ENCODE measurements at places on chromosomes 5 and 9.

DNA sequence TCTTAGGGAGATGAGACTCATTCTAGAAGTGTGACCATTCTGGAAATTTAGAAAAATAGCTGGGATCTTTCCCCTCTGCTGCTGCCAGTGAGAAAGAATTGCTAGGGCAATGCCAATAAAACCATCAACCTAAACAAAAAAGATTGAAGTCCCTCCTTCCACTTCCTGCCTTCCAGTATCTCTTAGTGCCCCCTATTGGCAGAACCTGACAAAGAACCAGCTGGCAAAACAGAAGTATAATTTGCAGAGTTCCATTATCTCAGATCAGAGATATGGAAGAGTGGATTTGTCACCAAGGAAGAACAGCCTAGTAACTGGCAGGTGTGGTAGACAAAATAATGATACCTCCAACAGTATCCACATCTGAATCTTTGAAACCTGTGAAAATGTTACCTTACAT, 13.8 kb upstream of the PLCXD3 start:
- no peak for DNase-seq

DNA sequence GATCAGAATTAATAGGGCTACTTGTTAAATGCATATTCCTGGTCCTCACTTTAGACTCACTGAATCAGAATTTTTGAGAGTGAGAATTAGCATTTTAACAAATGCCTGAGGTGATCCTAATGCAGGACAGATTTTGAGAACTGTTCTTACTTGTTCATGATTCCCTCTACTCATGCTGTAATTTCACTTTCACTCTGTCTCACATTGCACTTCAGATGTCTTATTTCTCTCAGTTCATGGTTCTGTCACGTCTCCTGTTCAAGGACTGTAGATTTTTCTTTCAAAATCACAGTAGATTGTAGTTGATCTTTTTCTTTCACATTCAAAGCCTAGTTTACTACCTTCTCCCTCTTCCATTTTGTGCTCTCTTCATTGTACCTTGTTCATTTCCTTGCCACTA, 54.3 kb downstream of the ADGRV1 start:
- no peak for DNase-seq

DNA sequence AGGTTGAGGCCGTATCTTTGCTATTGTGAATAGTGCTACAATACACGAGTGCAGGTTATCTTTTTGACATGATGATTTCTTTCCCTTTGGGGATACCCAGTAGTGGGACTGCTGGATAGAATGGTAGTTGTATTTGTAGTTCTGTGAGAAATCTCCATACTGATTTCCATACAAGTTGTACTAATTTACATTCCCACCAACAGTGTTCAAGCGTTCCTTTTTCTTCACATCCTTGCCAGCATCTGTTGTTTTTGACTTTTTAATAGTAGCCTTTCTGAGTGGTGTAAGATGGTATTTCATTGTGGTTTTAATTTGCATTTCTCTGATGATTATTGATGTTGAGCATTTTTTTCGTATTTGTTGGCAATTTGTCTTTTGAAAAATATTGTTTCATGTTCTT, 41.4 kb downstream of the CNOT6 start:
- no peak for DNase-seq

DNA sequence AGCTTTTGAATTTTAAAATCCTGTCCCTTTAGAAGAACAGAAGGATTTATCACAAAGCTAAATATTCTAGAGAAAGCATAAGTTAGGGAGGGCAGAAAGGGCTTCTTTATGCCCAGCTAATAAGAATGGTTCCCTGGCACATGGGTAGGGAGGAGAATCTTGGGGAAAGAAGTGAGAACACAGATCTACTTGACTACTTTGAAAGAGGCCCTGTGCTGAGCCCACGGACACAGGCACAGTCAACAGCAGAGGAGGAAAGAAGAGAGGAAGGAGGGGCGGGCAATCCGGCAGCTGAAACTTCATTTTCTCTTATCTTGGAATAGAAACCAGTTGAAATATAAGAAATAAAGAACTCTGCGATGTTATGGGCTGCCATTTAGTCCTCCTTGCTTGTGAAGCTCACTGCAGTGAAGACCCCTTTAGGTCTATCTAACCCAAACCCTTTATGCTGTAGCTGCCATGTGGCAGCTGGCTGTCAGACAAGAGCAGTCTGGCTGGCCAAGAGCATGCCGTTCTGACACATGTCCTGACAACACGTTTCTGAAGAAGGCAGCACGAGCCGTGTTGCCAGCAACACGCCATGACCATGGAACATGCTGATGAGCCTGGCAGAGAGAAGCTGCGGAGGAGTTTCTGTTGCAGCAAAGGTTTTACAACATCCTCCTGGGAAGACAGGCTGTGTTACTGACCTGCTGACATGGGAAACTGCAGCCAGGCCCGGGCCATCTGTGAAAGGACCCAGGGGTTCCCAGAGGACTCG, 34.2 kb downstream of the ABLIM3 start:
- DNase-seq = no peak

DNA sequence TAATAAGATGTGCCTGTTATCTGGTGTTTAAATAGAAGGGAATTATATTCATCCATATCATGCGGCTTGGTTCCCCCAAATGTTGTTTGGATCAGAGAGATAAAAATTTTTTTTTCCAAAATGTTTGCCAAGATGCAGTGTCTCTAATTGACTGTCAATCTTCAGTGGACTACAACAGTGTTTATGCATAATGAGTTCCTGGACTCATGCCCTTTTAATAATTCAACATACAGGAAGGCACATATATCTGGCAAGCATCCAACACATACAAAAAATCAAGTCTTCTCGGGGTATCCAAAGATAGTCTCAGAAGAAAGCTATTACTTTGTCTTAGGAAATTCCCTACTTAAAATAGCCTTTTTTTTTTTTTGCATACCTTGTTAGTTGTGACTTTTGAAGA, 1534.7 kb downstream of the EFNA5 start:
- no peak for DNase-seq

GRCh38 chr5:95076395-95077185, 208.3 kb downstream of the MCTP1 start:
- DNase-seq = no peak

- no peak for DNase-seq
These were observed 4.2 kb downstream of the ITGA2 start for GRCh38 chr5:52993367-52993766.

DNA sequence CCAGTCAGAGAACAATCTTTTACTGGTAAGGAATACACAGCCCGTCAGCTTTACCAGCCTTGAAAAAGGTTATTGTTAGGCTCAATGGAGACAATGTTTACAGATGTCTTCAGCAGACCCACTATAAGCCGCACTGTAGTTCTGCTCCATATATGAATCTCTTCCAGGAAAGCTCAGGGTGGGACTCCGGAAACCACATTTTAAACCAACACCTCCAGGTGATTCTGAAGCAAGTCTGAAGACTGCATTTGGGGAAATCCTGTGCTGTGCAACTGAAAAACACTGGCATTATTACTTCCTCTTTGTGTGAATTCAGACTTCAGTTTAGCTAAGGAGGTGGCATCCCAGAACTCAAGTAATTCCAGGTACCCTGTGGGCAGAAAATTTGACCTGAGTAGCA, 3.5 kb downstream of the GZMK start:
- peak; percentile 70 for DNase-seq

GRCh38 chr5:33400675-33401074, 40.1 kb upstream of the TARS1 start:
- no peak for DNase-seq

DNA sequence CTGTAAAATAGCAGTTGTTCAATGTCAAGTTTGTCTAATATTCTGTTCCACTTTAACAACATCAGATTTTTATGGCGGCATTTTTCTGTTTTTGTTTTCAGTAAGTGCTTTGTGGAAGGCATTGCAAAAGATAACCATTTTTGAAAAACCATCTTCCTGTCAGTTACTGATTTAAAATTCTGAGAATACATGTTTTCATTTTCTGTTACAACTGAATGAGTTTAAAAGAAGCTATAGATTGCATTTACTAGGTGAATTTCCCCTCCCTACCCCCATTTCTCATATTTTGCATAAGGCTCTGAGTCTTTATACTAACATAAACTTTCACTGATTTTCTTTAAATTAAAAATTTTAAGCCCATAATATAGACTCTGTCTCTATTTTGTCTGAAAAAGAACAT, 4.6 kb upstream of the ERAP2 start:
- DNase-seq = no peak

- no peak for DNase-seq
These were observed 443.8 kb upstream of the ST8SIA4 start for GRCh38 chr5:101346906-101347305.

DNA sequence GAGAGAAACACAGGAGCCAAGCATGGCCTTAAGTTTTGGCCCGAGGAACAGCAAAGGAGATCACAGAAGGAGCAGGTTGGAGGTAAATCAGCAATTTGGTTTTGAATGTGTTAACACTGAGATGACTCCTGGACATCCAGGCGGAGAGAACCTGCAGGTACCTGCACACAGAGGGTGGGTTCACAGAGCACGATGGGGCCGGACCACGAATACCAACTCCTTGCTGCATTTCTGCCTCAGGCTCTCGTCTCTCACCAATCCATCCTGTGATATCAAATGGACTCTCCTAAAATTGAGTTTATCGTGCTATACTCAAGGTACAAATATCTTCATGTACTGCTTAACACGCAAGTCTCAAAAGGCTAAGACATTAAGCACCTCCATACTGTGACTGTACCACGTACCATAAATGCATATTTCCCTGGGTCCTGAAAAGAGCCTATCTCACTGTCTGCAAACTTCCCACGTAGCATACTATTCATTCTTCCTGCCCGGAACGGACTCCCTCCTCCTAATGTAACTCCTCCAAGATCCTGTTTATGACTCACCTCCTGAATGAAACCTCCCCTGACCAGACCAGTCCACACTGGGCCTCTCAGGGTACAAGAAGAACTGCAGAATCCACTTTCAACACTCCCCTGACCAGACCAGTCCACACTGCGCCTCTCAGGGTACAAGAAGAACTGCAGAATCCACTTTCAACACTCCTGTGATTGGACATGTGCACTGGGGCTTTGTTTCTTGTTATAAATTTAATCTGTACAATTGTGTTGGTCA, 380.8 kb upstream of the RFX3 start:
- no peak for DNase-seq

All from CD4-positive, alpha-beta T cell treated with Interleukin-4 for 4 hours (primary cell).